Cardiac fibroblast (primary cell): ENCODE measurements at places on chromosomes 13 and 19.

DNA sequence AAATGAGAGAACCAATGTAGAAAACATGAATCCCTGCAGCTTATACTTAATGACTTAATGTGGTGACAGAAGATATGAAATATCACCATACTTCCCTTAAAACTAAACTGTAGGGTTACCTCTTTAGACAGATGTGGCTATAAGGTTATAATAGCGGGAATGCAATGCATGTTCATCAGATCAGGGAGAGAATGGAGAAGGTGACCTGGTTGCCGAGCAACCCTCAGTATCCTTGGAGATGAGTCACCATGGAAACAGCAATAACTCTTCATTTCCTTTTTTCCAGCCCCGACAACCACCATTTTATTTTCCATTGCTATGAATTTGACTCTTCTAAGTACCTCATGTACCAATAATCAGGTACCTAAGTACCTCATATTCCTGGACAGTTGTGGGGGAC lies 28.0 kb upstream of the ZNF835 start:
- DNase-seq = no peak

DNA sequence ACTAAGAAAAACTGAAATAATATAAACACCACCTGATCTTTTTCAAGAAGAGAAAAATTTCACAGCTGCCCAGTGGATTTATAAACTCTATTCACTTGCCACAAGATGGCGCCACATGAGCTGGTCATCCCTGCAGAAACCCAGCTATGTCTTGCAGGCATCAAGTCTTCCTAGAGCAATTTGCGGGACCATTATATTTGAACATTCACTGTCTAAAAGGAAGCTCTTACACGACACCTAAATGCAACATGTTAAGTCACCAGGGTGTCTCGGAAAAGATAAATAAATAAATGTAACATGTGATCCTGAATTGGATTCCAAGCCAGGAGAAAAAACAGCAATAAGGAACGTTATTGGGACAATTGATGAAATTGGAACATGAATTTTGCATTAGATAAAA lies 20.3 kb upstream of the AKT2 start:
- DNase-seq = peak; percentile 95

DNA sequence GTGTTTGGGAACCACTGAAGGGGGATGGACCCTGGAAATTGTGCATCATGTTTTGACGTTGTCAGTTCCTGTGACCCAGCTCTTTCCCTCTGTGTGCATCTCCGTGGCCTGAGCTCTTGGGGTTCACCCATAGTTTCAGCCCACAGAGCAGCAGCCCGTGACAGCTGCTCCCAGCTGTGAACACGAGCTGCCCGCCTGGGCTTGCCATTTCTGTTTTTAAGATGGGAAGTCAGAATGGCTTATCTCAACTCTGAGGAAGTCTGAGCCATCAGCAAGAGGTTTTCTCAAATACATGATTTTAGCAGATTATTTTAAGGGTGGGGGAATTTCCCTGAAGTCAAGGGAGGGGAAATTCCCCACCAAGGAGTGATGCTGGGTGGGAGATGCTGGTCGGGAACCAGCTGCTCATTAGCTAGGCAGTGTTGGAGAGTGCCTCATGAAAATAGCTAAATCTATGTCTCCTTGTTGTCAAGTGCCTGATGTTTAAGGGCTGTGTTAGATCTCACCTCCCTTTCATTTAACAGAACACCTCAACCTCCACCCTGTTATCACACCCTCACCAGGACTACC lies 34.8 kb upstream of the C1QTNF9 start:
- DNase-seq = peak; percentile 38

DNA sequence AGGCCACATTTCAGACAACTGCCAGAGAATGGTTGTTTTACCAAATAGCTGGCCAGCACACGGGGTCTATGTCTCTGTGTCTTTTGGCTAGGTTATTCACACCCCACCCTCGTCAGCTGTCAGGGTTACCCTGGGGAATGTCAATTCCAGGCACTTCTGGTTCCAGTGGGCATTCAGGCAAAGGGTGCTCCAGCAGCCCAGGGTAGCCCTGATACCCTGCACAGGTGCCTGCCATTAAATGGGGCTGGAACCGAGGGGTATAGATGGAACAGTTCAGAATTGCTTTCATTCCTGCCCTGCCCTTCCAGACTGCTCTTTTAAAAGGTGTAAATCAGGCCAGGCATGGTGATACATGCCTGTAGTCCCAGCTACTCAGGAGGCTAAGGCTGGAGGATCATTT lies 43.2 kb upstream of the HOMER3 start:
- DNase-seq = no peak

DNA sequence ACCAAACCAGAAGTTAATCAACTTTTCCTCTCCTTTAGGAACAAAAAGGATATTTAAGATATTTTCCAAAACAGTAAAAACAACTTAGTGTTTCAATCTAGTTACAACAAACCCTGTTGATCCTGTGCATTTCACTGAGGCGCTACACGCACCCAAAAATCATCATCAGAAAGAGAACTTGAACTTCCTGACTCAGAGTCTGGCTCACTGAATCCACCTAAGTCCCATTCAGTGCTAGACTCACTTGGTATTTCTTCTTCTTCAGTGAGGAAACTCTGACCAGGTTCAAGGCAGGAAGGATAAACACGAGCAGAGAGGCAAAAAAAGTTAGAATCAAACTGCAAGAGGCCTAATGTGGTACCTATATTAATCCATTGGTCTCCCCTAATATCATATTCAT lies 2.2 kb downstream of the KBTBD6 start:
- DNase-seq = no peak

DNA sequence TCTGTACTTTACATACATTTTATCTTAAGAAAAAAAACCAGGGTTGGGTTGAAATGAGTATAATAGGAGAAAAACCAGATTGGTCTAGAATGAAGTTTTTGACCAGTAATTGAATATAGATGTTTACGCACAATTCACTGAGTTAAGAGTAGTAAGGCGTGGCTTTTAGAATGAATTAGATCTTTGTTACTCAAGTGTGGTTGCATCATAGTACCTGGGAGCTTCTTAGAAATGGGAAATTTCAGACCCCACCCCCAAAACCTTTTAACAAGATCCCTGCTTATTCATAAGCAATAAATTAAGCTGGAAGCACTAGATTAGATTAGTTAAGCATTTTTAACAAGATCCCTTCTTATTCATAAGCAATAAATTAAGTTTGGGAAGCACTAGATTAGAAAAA lies 28.7 kb upstream of the LMO7 start:
- no peak for DNase-seq

GRCh38 chr19:47429140-47429793 lies 9.9 kb upstream of the MEIS3 start:
- DNase-seq = no peak

DNA sequence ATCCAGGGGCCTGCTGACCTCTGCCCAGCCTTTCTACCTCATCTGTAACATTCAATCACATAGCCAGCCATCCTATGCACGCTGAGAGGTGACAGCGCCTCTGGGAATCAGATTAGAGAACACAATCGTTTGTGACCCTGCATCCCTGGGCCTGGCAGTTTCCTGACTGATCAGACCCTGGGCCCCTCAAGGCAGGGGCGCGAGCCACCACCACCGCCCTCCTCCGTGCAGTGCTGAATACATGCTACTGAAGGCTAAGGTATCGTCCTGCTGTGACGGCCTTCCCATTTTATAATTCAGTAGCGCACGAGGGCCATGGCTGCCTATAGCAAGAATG lies 1.3 kb downstream of the TMTC4 start:
- DNase-seq = no peak

- DNase-seq = peak; percentile 5
These were observed 773.4 kb upstream of the SLITRK1 start for GRCh38 chr13:84655677-84656076.

- DNase-seq = no peak
These were observed 148.0 kb downstream of the PRR20E start for GRCh38 chr13:57314897-57315520.

- peak; percentile 43 for DNase-seq
These were observed 8.7 kb upstream of the SPC24 start for GRCh38 chr19:11164296-11164695.

DNA sequence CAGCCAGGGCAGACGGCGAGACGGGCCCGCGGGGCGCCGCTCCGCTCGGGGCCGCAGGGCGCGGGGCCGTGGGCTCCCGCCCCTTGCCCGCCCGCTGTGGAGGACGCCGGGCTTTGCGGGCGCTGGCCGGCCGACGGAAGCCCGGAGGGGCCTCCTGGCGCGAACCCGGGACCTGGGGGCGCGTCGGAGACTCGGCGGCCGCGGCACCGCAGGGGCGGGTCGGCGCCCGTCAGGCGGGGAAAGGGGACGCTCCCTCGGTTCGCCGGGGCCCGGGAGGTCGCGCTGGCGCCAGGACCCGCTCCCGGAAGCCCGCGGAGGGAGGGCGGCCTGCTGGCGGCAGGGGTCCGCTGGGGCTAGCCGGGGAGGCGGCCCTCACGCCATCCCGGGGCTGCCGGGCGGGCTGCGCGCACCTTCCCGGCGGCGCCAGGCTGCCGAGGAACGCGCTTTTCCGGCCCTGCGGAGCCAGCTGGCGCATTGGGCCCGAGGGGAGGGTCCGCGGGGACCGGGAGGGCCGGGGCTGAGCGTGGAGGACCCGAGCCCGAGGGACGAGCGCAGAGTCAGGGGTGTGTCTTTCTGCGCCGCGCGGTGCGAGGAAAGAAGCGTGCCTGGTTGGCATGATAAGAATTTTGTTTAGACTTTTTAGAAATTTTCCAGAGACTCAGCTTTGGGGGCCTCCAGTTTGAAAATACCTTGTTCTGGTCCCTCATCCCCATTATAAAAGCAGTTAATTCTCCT lies 511 bp downstream of the GARRE1 start:
- peak; percentile 22 for DNase-seq

DNA sequence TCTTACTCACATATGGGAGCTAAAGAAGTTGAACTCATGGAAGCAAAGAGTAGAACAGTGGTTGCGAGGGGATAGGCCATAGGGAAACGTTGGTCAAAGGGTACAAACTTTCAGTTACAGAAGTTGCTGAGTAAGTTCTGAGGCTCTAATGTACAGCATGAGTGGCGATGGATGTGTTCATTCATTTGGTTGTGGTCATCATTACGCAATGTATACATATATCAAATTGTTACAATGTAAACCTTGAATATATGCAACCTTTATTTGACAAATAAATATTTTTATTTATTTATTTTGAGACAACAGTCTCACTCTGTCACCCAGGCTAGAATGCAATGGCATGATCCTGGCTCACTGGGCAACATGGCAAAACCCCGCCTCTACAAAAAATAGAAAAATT lies 38.7 kb downstream of the ZIC5 start:
- no peak for DNase-seq

DNA sequence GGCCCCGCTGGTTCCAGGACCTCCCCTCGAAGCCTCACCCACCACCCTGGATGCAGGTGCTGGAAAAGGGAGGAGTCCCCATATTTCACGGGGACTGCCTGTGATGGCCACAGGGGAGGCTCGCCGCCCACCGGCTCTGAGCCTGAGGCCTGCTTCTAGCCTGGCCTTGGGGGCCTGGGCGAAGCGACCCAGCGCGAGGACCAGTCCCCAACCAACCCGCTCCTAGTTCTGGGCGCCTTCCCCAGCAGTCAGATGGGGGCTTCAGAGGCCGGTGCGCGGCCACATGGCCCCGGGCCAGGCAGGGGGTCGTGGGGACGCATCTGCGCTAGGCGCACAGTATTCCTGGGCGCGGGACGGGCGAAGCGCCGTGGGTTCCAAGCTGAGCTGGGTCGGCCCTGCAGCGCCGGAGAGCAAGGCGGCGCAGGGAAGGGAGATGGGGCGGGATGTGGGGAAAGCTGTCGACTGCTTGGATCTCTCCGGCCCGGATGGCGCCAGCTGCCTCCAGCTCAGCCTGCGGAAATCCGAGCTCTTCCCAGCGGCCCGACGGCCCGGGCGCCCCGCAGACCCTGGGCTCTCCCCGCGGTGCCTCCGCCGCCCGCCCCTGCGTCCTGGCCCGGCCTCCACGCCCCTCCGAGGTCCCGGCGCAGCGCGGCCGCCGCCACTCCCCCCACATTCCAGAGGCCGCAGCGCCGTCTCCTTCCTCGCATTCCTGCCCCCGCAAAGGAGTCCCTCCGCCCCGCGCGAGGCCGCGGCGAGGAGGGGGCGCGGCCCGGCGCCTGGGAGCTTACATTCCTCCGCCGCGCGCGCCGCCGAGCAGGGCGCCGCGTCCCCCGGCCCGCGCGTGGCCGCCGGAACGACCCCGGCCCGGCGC lies at the start of gene WTIP:
Gene WTIP (plus strand): TSS at position 788 of the 871 bp plus-strand sequence. CDS start 217 bp downstream, outside the sequence.
- DNase-seq = peak; percentile 82

GRCh38 chr13:50275392-50276063 lies 260.3 kb downstream of the KCNRG start:
- peak; percentile 5 for DNase-seq

GRCh38 chr13:98324105-98324504 lies 147.0 kb upstream of the RNF113B start:
- peak; percentile 46 for DNase-seq

DNA sequence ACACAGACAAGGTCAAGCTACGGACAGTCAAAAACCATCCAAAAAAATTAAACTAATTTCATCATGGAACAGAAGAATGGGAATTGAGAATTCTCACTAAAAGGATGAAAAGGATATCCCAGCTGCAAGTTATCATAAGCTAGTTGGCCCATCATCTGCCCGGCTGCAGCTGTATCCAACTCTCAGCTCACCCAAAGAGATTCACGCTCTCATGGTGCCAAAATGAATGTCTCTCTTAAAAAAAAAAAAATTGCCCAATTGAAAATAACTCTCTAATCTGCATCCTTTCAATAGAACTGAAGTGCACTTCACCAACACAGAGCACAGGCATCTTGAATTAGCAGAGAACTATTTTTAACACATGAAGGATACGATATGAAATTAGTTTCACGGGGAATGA lies 20.0 kb downstream of the ENOX1 start:
- DNase-seq = no peak

GRCh38 chr19:45446295-45446694 lies 21.5 kb upstream of the FOSB start:
- DNase-seq = peak; percentile 73

GRCh38 chr19:44552324-44552723 lies 22.8 kb upstream of the CEACAM20 start:
- peak; percentile 16 for DNase-seq

DNA sequence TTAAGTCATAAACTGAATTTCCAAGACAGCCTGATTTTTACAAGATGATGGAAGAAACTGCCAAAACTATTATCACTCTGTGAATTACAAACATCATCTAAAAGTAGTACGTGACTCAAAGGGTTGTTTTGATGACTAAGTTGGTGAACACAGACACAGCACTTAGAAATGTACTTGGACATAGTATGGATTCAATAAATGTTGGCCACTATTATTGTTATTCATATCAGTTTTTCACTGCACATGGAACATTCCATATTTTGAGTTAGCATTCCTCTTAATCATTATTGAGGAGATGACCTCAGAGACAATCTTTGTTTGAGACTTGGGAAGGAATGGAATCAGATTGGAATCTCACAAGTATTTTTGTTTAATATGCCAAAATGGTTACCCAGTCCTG lies 172.9 kb downstream of the OXGR1 start:
- DNase-seq = no peak

- peak; percentile 48 for DNase-seq
These were observed 347.4 kb downstream of the LIG4 start for GRCh38 chr13:107867701-107868661.
